Fibroblast of villous mesenchyme (primary cell): ENCODE measurements at places on chromosomes 11 and 22. TPM values are rescaled to one million over a fixed set of nuclear protein-coding genes. Genes with fewer than 3 reads are reported as not detected.

TSPAN32 gene
- total RNA-seq: under 0.01 and 0.43 TPM in 2 replicates

EFCAB6 gene
- 0.32 and 0.86 TPM in 2 replicates for total RNA-seq

NPAT gene
- total RNA-seq: 15.8 and 19.0 TPM in 2 replicates

TSPO gene
- total RNA-seq: 177 and 221 TPM in 2 replicates

MS4A6A gene
- not detected in 2 replicates for total RNA-seq

C11orf42 gene
- total RNA-seq: under 0.01 TPM in 1 of 2 replicates, not detected in the other

CARD18 gene
- total RNA-seq: under 0.01 and 2.9 TPM in 2 replicates

SMC1B gene
- not detected in 2 replicates for total RNA-seq

MADD gene
- 20.3 and 27.2 TPM in 2 replicates for total RNA-seq

SAA4 gene
- total RNA-seq: not detected in 2 replicates

NCAM1 gene
- total RNA-seq: 0.86 and 2.9 TPM in 2 replicates

ACAT1 gene
- total RNA-seq: 70.2 and 75.1 TPM in 2 replicates

TMEM191B gene
- 1.3 and 2.3 TPM in 2 replicates for total RNA-seq

MMP1 gene
- total RNA-seq: 141 and 281 TPM in 2 replicates

RAC2 gene
- 8.1 and 11.2 TPM in 2 replicates for total RNA-seq

OR52E1 gene
- not detected in 2 replicates for total RNA-seq

OR51S1 gene
- total RNA-seq: not detected in 2 replicates

POU2AF3 gene
- not detected in 2 replicates for total RNA-seq

GALNT18 gene
- 5.2 and 11.7 TPM in 2 replicates for total RNA-seq

NXPE4 gene
- total RNA-seq: not detected in 2 replicates

MS4A3 gene
- total RNA-seq: not detected in 2 replicates

LDHAL6A gene
- total RNA-seq: not detected in 2 replicates

IL18 gene
- 1.6 and 2.2 TPM in 2 replicates for total RNA-seq

RFPL1 gene
- total RNA-seq: not detected in 2 replicates

PRR33 gene
- not detected in 2 replicates for total RNA-seq

KRTAP5-1 gene
- total RNA-seq: not detected in 2 replicates

MOV10L1 gene
- 9.7 and 10.8 TPM in 2 replicates for total RNA-seq

JOSD1 gene
- 53.5 and 62.2 TPM in 2 replicates for total RNA-seq

OR5B21 gene
- under 0.01 TPM in 1 of 2 replicates, not detected in the other for total RNA-seq

LINC01488 gene
- total RNA-seq: not detected in 2 replicates

OR52I1 gene
- total RNA-seq: under 0.01 TPM in 1 of 2 replicates, not detected in the other

TCN1 gene
- total RNA-seq: not detected in 2 replicates

OTOG gene
- total RNA-seq: not detected in 2 replicates
